WERI-Rb-1 (cell line): ENCODE measurements at places on chromosomes 12 and 14.

GRCh38 chr12:71092290-71092689 is 65.5 kb downstream of the TSPAN8 start:
- no peak for DNase-seq

GRCh38 chr12:100995771-100996170 is 201.2 kb downstream of the ANO4 start:
- DNase-seq: no peak

DNA sequence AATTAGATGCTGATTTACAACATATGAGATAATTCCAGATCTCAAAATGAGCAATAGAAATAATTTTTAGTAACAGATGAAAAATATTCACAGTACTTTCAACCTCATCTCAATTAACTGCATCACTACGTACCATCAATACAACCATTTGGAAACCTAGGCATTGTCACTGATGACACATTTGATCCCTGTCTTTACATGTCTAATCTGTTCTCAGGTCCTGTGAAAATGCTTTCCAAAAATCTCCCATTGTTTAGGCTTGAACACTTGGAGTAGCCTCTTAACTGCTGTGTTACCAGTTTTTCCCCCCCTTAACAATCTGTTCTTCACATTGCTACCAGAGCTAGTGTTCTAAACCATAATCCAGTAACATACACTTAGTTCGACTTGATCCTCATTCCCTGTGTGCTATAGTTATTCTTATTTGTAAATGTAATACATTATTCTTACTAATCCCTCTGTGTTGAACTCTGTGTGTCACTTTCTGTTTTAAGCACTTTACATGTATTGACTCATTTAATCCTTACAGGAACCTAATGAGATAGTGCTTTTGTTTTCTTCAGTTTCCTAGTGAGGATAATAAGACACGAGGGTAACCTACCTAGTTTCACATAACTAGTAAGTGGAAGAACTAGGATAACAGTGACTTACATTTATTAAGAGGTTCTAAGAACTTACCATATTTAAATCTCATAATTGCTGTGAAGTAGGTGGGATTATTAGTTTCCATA is 41.7 kb downstream of the LARP4 start:
- DNase-seq: no peak

- peak; percentile 71 for DNase-seq
Measured at GRCh38 chr14:77206877-77207389, 25.3 kb downstream of the TMEM63C start.

- no peak for DNase-seq
Measured at GRCh38 chr14:101179691-101180211, 276.2 kb upstream of the RTL1 start.

GRCh38 chr12:13288501-13288900 is 92.0 kb downstream of the EMP1 start:
- no peak for DNase-seq

- no peak for DNase-seq
Measured at GRCh38 chr12:63843254-63843720, 1.2 kb upstream of the SRGAP1 start.

- DNase-seq: no peak
Measured at GRCh38 chr14:104656014-104656714, 33.3 kb upstream of the INF2 start.

- DNase-seq: no peak
Measured at GRCh38 chr12:115584156-115584555, 693.3 kb downstream of the MED13L start.

DNA sequence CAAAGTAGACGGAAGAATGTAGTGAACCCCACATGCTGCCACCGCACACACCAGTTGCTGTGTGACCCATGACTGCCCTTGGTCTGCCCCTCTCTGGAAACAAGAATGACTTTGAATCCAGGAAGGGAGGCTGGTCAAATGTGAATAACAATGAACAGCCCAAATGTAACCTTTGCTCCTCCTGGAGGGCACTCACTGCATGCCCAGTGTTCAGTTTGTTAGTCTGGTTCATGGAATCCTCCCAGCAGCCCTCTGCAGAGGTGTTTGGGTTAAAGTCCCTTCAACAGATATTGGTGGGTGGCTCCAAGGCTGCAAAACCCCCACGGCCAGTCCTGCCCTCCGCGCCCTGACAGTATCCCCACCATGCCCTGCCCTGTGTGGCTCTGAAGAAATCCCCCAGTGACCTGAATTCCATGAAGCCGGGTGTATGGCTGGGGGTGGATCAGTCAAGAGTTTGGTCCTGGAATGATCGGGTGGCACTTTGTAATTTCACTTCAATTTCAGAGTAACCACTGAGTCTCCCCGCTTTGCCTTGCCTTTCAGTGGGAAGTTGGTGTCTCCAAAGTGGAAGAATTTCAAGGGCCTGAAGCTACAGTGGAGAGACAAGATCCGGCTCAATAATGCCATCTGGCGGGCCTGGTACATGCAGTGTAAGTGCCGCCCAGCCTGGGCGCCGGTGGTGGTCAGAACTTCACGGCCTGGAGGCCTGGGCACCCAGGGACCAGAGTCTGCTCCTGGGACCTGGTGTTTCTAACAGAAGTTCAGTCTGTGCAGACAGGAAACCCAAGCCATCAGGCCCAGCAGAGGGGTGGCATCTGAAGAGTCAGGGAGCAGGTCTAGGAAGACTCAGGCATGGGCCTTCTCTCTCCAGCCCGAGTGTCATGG is 47.1 kb downstream of the IL31 start:
- no peak for DNase-seq

DNA sequence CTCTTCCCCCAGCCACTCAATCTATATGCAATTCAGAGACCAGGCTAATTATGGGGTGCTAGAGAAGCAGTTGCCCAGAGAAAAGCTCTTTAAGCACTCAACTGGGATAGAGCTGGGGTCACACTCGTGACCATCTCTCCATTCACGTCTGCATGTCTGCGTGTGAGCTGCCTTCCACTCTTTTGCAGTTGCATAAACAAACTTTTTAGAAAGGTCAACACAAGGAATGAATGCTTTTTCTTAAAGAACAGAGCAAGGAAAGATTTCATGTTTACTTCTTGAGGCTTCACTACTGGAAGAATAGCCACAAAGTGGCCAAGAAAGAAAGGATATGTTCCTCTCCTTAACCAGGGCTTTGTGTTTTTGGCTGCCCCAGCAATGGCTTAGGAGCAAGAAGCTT is 151.1 kb downstream of the SAMD4A start:
- DNase-seq: no peak

DNA sequence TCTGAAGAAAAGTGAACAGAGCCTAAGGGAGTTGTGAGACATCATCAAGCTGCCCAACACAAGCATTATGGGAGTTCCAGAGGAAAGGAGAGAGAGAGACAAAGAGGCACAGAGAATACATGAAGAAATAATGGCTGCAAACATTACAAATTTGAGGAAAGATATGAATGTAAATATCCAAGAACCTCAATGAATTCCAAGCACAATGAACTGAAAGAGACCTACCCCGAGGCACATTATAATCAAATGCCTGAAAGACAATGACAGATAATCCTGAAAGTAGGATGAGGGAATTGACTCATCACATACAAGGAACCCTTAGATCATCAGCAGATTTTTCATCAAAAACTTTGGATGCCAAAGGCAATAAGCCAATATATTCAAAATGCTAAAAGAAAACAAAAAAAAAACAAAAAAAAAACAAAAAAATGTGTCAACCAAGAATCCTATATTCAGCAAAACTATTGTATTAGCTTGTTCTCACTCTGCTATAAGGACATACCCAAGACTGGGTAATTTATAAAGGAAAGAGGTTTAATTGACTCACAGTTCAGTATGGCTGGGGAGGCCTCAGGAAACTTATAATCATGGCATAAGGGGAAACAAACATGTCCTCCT is 37.8 kb downstream of the BCL2L14 start:
- no peak for DNase-seq

DNA sequence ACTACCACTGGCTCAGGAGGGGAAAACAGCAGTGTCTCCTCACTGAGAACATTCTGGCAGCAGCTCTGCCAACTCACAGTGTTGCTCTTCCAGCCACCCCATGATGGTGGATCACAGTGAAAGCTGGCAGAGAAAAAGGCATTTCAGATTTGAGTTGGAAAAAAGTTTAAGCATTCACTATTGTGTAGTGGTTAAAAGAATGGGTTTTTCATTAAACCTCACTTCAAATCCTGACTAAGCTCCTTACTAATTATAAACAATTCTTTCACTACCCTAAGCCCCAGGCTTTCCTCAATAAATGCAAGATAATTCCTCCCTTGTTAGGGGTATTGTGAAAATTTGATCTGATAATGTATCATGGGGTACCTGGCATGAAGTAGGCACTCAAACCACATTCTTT is 518.1 kb downstream of the SNAPC1 start:
- DNase-seq: no peak

DNA sequence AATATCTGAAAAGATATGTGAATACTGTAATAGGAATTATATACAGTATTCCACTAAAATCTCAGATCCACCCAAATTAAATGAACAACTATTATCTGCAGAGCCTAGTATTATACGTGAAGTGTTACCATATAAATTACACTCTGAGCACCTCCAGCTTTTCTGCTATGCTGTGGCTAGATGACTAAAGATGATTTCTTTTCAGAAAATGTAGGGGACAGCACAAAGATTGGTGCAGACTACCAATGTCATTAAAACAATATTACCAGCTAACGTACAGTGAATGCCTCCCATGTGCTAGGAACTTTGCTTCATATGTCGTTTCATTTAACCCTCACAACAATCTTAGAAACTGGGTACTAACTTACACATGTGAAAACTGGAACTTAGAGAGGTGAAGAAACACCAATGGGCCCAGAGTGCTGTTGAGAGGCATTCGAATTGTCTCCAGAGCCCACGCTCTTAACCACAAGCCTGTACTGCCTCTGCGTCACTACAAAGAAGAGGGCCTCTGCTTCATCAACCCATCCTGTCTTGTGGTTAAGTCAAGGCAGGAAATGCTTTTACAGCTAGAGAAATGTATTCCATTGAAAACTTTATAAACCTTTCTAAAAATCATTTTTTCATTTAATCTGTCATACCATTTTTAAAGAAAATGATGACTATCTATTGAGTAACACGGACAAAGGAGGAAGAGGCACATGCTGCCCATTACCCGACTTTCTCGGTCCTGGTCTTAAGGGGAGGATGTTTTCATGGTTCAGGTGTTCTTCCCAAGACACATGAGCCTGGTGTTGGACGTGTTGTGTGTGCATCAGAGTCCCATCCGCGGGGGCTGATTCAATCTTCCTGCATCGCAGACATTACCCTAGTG is 1.3 kb downstream of the GPR65 start:
- no peak for DNase-seq

DNA sequence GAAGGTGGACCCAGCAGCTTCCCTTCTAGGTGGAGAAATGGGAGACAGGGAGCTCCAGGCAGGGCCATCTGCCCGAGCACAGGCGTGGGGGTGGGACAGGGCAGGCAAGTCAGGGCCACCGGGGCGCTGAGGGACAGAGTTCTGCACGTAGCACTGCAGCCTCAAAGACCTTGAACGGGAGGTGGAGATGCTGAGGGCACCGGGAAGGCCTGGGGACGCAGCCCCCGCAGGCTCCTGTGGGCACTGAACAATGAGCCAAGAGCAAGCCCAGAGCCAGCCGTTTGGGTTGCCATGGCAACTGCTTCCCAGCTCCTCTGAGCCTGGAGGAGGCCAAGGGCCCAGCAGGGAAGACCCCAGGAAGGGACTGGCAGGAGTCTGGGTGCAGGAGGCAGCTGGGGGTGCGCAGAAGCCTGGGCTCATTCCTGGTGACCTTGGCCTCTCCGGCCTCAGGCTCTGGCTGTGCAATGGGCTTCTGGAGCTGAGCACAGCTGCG is 3.4 kb downstream of the LBHD2 start:
- DNase-seq: no peak

- DNase-seq: no peak
Measured at GRCh38 chr14:77157740-77158139, 16.1 kb upstream of the ZDHHC22 start.

DNA sequence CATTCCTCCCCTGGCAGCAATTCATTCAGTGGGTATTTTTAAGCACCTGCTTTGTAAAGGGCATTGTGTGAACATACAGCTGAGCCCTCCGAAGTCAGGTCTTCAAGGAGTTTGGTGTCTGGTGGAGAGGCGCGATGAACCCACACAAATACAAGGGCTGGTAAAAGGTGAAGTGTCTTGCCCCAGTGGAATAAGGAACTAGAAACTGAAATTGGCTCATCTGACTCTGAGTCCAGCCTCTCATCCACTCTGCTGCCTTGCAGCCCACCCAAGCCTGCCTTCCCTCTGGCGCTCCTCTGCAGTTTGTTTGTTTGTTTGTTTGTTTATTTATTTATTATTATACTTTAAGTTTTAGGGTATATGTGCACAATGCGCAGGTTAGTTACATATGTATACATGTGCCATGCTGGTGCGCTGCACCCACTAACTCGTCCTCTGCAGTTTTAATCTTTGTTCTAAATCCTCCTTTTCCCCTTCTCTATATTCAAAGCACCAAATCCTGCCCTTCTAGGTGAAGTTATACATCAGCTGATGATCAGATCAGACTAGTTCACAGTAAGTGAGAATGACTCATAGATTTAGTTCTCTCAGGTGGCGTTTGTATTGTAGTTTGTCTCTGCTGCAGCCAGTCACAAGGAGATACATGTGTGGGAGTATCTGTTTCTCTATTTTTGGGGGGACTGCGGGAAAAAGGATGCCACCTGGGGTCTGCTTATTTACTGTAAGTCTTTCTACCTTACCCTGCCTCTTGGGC is 394.5 kb downstream of the APAF1 start:
- DNase-seq: no peak

DNA sequence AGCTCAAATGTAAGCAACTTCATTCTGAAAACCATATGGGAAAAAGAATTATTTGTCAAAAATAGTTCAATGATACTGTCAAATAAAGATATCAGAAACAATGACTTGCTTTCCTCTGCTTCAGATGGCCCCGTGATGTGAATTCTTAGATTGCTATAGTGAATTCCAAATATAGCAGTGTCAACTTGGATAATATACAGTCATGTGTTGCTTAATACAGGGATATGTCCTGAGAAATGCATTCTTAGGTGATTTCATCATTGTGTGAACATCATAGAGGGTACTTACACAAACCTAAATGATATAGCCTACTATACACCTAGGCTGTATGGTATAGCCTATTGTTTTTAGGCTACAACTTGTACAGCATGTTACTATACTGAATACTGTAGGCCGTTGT is 108.7 kb upstream of the MIS18BP1 start:
- DNase-seq: no peak

GRCh38 chr14:43900173-43900655 is 606.9 kb downstream of the FSCB start:
- no peak for DNase-seq

DNA sequence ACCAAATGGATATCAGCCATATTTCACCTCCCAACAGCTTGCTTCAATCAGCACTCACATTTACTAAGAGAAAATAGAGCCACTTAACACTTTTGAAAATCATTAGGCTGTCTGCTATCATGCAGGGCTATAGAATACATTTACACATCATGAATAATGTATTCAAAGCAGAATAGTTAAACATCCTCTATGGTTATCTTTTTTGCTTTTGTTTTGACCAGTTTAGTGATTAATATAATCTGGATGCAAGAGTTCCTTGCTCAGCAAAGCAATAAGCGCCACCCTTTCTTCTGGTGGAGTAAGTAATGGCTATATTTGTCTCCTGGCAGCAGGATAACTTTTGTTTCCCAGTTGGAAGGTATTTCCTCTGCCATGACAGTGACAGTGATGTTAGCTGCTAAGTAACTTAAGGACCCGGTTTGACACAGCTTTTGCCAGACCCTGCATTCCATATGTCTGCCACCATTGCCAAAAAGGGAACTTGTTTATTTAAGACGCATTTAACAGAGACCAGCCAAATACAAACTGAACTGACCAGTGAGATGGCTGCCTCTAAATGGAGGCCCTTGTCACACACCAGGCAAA is 70.3 kb upstream of the NR2C1 start:
- DNase-seq: no peak
